Activated T-cell treated with anti-CD3 and anti-CD28 coated beads, Interleukin-2, amount 50 U/mL, for 72 hours (primary cell): ENCODE measurements at places on chromosomes 6 and 20.

- DNase-seq = no peak
Measured at GRCh38 chr6:23498013-23498412, 628.0 kb upstream of the NRSN1 start.

GRCh38 chr6:3237761-3238662 lies 10.6 kb upstream of the TUBB2B start:
- no peak for DNase-seq

DNA sequence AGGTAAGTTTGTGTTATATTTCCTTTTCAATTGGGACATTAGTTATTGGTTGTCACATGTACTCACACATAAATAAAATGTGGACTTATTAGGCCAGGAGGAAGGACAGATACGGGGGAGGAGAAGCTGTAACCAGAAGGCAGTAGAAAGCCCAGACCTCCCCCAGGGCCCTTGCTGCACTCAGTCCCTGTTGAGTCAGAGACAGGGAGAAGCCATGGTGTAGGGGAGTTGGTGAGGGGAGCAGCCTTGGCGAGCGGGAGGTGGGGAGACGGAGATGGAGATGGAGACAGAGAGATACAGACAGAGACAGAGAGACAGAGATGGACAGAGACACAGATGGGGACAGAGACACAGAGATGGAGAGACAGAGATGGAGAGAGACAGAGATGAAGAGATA lies 263.2 kb downstream of the DLL1 start:
- no peak for DNase-seq

- no peak for DNase-seq
Measured at GRCh38 chr6:8110725-8111124, 8.4 kb upstream of the EEF1E1 start.

DNA sequence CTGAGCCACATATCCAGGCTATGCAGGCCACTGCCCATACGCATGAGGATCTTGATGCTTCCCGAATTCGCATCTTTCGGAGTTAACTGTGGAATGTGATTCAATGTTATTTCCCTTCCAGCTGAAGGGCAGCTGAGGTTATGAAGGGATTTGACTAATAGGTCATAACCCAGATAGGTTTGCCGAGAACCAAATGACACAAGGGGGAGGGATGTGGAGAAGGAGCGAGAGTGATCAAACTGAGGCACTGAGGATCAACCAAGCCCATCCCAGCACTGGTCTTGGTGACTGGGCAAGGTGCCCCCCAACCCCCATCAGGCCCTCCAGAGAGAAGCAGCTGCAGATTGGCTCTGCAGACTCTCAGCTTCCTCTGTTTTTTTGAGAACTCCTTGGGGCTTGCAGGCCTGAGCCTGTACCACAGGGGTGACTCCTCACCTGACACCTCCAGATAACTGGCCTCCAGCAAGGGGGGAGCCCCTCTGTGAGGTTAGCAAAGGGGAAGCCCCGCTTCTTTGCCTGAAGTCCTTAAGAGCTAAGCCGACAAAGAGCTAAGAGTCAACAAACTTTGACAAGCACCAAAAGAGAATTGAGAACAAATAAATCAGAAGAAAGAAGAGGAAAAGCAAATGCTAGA lies 185.9 kb downstream of the PDE7B start:
- peak; percentile 32 for DNase-seq

GRCh38 chr6:26598267-26598666 lies 1.5 kb downstream of the ABT1 start:
- no peak for DNase-seq

DNA sequence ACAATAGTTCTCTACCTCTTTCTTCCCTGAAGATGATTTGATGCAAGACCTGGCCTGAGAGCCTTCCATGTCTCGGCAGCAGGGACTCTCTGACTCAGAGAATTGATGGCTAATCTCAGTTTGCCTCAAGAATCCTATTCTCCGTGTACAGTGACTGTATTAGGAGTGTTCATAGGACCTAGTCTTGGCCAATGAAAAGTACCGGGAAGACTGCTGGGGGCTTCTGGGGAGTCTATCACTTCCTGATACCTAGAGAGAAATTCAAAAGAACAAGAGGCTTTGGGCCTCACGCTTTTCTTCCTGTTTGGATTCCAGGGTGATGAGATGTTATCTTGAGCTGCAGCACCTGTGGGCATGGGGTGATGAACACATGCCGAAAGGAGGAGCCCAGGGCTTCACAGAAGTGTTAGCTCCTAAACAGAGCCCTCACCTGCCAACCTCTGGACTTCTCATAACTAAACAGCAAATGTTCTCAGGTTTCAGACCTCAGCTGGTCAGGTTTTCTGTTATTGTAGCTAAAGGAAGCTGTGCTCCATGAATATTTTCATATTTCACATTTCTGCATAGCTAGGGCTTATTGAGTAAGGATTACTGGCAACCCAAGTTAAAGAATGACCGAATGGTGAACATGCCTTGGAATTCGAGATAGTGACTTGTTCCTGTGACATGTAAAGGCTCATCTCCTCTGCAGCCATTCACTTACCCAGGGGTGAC lies 323.1 kb upstream of the AGPAT4 start:
- no peak for DNase-seq

DNA sequence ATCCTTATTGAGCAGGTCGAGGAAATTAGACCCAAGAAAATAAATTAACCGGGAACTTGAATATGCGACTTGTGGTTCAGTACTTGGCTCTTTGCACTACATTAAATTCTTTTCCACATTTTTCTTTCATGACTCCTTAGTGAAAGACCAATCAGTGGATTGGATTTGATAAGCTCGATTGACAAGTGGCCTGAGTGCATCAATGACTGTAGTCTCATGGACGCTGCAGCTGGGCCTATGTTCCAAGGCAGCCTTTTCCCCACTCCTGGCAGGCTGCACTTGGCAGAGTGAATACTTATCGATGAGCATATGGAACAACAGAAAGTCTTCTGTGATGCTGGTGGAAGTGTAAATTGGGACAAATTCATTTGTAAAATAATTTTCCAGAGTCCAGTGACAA lies 210.8 kb upstream of the EXOC2 start:
- no peak for DNase-seq

GRCh38 chr20:47189060-47189459 lies 167.4 kb downstream of the ZMYND8 start:
- DNase-seq = no peak

- DNase-seq = no peak
Measured at GRCh38 chr6:149132336-149132735, 185.2 kb upstream of the TAB2 start.

GRCh38 chr20:20463933-20464374 lies 96.0 kb downstream of the INSM1 start:
- DNase-seq = no peak

GRCh38 chr6:163716690-163717089 lies 302.2 kb downstream of the QKI start:
- DNase-seq = no peak

GRCh38 chr20:32485770-32486478 lies 99.2 kb downstream of the NOL4L start:
- no peak for DNase-seq
